Inflammatory macrophage treated with lipopolysaccharide for 1 hour (primary cell): ENCODE measurements at places on chromosomes 11 and 22.
A peak's percentile ranks its signal among the peaks of the same experiment; 100 is the strongest.

DNA sequence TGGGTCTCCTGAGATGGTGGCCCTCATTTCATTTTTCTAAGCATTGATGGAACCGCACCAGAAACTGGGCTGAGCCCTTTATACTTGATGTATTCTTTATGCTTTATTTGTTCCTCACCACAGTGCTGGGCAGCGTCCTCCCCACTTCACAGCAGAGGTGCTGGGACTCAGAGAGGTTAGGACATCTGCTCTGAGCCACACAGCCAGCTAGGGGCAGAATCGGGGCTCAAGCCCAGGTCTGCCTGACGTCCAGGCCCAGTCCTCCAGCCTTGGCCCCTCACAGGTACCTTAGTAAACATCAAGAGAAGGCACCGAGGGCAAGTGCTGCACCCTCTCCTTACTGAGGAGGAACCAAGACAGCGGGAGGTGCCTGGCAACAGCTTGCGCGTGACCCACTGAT lies 20.2 kb upstream of the SHISAL1 start:
- no peak for DNase-seq

- DNase-seq = no peak
Measured at GRCh38 chr11:1333860-1334259, 24.4 kb upstream of the TOLLIP start.

DNA sequence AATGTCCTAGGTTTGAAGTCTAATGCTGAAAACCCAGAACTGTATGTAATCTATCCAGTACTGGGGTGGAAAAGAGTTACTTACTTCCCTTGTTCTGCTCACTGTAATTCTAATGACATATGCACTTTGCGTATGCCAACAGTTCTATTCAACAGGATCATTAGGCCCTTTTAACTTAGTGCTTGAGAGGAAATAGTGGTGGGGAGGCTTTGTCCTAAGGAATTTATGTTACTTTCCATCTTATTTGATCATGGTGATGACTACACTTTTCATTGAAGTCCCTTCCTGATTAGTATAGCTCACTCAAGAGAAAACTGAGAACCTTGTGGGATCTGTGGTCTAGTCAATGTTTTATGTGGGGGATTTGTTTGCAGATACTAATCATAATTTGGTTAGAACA lies 348.2 kb downstream of the GUCY1A2 start:
- DNase-seq = no peak

DNA sequence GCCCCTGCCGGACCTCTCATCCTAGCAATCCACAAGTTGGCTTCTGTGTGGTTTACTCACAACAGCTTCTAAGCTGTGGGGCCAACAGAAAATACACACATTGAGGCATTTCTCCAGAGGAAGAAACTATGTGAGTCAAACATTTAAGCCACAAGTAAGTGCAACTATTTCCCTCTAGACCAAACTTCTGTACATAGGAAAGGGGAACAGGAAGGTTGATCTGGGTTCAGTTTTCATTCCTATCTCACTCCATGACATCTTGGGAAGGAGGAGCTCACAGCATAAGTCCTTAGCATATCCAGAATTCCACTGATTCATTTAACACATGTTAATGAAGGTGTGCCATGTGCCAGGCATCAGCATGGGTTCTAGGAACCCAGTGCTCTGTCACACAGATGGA lies 72.8 kb upstream of the PICALM start:
- peak; percentile 81 for DNase-seq

DNA sequence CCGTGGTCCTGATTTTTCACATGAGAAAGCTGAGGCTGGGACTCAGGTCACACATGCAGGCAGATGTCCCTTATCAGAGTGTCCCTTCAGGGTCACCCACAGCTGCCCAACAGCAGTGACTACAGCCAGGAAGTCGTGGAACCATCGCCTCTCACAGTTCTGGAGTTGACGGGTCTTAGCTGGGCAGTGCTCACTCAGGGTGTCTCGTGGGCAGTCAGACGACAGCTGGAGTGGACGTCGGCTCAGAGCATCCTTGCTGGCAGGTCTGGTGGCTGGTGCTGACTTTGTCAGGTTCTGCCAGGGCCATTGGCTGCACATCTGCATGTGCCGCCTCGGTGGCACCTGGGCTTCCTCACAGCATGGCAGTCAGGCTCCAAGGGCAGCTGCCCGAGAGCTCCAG lies 35.6 kb upstream of the TH start:
- DNase-seq = no peak

DNA sequence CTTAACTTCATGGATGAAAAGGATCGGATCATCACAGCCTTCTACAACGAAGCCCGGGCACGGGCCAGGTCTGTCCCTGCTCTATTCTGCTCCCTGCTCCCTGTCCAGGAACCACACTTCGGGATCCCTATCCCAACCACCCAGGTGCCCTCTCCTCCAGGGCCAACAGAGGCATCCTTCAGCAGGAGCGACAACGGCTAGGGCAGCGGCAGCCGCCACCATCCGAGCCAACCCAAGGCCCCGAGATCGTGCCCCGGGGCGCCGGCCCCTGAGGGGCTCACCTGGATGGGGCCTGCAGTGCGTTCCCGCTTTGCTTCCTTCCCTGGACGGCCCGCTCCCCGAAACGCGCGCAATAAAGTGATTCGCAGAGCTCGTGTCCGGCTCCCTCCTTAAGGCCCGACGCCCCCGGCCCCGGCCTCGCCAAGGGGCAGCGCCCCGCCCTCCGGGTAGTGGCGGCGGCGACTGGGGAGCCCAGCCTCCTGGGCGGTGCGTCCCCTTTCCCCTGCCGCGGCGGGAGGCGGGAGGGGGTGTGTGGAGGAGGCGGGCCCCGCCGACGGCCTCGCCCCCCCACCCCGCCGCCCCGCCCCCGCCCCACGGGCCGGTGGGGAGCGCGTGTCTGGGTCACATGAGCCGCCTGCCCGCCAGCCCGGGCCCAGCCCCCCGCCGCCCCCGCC lies at the start of gene VEGFB:
Gene VEGFB (plus strand): TSS at position 672 of the 674 bp plus-strand sequence. CDS start 250 bp downstream, outside the sequence.
- no peak for DNase-seq

DNA sequence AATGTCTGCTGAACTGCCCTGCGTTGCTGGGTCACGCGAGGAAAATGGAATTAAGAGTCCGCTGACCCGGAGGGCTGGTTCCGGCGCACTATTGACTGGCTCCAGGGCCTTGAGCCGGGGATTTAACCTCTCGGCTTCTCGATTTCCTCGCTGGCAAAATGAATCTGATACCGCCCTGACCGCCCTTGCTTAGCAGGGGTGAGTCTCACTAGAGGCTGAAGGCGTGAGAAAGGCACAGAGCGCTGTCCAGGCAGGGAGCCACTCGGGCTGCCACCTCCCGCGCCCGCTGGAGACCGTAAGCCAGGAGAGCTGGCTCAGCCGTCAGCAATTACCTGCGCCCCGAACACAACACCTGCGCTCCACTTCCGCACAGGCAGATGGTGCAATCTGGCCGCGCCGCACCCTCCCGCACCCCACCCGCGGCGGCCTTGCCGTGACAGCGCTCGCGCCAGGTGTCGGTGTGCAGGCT lies 65.6 kb downstream of the BUD13 start:
- DNase-seq = no peak

DNA sequence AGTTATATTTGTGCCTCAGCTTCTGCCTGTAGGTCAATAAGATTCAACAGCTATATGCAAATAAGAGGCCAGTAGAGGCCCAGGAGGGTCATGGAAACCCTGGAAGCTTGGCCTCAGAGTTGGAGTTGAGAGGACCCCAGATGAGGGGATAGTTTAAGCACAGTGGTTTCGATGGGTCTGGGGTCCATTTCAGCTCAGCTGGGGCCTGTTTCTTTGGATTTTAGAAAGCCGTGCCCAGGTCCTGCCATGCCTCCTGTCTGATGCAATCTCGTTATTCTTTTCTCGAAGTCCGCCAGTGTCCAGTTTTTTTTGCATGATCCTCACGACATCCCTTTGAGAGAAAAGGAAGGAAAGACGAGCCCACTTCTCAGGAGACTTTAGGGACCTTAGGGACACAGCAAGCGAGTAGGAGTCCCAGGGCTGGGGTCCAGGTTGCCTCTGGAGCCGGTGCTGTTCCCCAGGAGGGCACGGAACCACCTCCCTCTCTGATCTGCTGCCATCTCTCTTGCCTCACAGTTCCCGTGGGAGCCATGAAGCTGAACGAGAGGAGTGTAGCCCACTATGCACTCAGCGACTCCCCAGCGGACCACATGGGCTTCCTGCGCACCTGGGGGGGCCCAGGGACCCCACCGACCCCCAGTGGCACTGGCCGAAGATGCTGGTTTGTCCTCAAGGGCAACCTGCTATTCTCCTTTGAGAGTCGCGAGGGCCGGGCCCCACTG lies 2.6 kb upstream of the SMDT1 start:
- DNase-seq = no peak

- DNase-seq = no peak
Measured at GRCh38 chr11:120338107-120338933, 2.1 kb downstream of the ARHGEF12 start.

DNA sequence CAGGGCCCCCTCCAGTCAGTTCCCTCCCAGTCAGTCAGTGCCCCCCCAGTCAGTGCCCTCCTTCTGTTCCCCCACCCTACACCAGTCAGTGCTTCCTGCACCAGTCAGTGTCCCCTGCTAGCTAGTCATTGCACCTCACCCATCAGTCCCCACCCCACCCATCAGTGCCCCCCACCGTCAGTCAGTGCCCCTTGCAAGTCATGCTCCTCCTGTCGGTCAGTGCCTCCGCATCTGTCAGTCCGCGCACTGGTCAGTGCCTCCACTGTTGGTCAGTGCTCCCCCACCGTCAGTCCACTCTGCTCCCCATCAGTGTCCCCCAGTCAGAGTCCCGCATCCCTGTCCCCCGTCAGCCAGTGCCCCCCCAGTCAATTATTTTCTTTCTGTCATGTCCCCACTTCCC lies 3.3 kb downstream of the PPP6R2 start:
- no peak for DNase-seq

GRCh38 chr11:121898903-121899302 lies 217.1 kb downstream of the BLID start:
- DNase-seq = no peak

- DNase-seq = no peak
Measured at GRCh38 chr11:85485902-85486301, 141.2 kb downstream of the DLG2 start.

GRCh38 chr11:85922367-85922766 lies 67.2 kb downstream of the CCDC83 start:
- no peak for DNase-seq

GRCh38 chr22:20922141-20922751 lies 5.0 kb downstream of the CRKL start:
- DNase-seq = no peak

DNA sequence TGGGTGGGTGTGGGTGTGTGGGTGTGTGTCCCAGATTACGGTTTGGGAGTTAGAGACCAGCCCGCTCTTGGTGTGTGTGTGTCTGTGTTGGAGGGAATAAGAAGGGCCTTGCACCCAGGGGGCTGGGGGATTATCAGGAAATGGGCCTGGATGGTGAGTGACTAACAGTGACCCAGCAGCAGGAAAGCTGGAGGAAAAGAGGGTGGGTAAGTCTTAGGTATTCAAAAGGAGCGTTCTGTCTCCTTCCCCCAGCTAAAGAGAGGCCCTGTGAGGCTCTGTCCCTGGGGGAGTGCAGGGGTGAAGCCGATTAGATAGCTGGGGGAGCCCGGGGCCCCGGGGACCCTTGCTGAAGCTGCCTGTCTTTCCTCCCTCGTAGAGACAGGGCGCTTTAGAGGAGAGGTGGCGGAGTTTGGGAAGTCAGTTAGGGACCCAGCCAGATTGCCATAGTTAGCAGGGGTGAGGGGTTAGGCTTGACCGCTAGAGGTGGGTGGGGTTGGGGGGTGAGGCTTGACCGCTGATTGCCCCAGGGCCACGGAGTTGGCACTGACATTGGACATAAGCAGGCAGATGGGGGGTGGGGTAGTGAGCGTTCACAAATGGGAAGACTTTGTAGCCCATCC lies 1.5 kb downstream of the OAF start:
- no peak for DNase-seq

GRCh38 chr11:61742391-61742790 lies 10.0 kb upstream of the MYRF start:
- DNase-seq = peak; percentile 89

GRCh38 chr11:44942029-44942955 lies 8.4 kb downstream of the TP53I11 start:
- DNase-seq = no peak

DNA sequence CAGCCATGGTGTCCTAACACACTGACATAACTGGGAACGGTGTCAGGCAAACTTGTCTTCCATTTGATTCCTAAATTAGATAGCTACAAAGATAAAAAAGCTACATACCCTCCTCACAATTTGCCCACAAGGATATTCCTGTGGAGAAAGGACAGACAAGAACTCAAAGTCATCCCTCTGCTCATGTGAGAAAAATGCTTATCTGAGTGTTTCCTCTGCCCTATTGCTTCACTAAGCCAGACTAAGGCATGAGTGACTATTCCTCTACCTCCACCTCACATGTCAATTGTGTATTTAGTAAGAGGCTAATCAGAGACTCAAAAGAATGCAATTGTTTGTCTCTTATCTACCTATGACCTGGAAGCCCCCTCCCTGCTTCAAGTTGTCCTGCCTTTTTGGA lies 247.7 kb downstream of the DDX10 start:
- no peak for DNase-seq

DNA sequence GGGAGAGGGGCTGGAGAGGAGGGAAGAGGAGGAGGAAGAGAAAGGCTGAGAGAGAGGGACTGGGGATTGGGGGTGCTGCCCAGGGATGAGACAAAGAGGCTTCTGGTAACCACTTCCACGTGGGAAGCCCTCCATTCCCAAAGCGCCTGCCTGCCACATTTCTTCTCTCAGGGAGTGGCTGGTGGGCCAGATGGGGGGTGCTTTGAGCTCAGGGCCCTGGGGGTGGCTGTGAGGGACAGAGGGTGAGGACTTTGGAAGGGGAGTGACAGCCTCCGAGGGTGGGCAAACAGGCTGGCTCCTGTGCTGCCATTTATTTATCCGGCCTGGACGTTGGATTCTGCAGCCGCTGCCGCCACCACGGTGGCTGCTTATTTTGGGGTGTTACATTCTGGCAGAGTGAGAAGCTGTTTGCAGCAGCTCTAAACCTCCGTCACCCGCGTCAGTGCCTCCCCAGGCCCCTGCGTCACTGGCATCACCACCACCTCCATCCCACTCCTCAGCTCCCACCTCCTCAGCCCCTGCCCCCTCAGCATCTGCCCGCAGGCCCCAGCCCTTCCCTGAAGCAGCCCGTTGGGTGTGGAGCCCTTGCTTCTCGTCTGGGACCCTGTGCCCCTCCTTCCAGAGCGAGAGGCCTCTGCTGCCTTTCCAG lies 1.6 kb downstream of the RTN4RL2 start:
- DNase-seq = no peak

GRCh38 chr11:65538232-65538914 lies 13.5 kb downstream of the SCYL1 start:
- no peak for DNase-seq

DNA sequence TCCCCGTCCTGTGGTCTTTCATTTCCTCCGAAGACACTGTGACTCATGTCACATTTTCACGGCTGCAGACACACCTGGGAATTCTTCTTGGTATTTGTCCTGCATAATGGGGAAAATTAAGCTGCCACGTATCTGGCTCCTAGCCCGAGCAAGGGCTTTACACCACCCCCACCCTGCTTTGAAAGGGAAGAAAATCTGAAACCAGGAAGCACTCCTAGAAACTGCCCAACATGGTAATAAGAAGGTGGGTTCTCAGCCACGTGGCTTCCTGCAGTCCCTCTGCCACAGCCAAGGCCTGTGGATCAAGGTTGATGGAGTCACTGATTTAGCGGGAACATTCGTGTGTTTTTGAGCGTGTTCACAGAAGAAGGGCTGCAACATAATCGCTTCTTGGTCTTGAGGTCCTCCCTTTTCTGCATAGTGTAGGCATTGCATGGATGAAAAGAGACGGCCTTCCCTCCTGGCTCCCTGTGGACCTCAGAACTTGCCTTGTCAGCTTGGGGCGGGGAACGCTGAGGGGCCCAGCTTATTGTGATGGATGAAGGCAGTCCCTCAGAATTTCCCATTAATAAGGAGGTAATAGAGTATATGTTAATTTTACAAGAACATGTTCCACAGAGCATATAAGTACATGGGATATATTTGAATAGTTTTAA lies 292.0 kb downstream of the NTM start:
- DNase-seq = no peak
